ENCODE measurements at places on chromosomes 1 and 21. TPM values are rescaled to one million over a fixed set of nuclear protein-coding genes. Genes with fewer than 3 reads are reported as not detected.

SYDE2 gene
- 39.3 TPM for total RNA-seq

LIN28A gene
- total RNA-seq, result not detected

FLG2 gene
- not detected for total RNA-seq

SLC26A9 gene
- not detected for total RNA-seq

CDA gene
- 3.3 TPM for total RNA-seq

ZNF648 gene
- total RNA-seq, result not detected

OR6F1 gene
- not detected for total RNA-seq

AZIN2 gene
- 2.5 TPM for total RNA-seq

MYCL gene
- total RNA-seq, result 0.14 TPM

FNBP1L gene
- total RNA-seq, result 26.3 TPM

RIMKLA gene
- 2.1 TPM for total RNA-seq

DPYD gene
- total RNA-seq, result 40.2 TPM

ELAPOR1 gene
- total RNA-seq, result 0.41 TPM

C1orf210 gene
- total RNA-seq, result not detected

C1orf167 gene
- total RNA-seq, result not detected

DCST1 gene
- not detected for total RNA-seq

KISS1 gene
- not detected for total RNA-seq

CFHR3 gene
- total RNA-seq, result not detected

ATP1A2 gene
- 60.7 TPM for total RNA-seq

TRIM67 gene
- total RNA-seq, result 0.28 TPM

B3GALT5 gene
- total RNA-seq, result 0.36 TPM

OLFML3 gene
- total RNA-seq, result 94.0 TPM

PEAR1 gene
- total RNA-seq, result 6.9 TPM

FMO2 gene
- 3.0 TPM for total RNA-seq

LRRC7 gene
- total RNA-seq, result 0.16 TPM

CD34 gene
- total RNA-seq, result 23.9 TPM

TRIM46 gene
- total RNA-seq, result 0.68 TPM

IGSF9 gene
- not detected for total RNA-seq

RHBDL2 gene
- 0.55 TPM for total RNA-seq

DLGAP3 gene
- total RNA-seq, result 0.36 TPM

B3GALT2 gene
- total RNA-seq, result 4.9 TPM

RHBG gene
- total RNA-seq, result not detected

PRRX1 gene
- 7.9 TPM for total RNA-seq

RAP1GAP gene
- total RNA-seq, result 0.54 TPM

ZNHIT6 gene
- total RNA-seq, result 15.6 TPM

ACADM gene
- total RNA-seq, result 58.2 TPM

S100A8 gene
- total RNA-seq, result 103 TPM

SLC25A34 gene
- total RNA-seq, result 1.8 TPM

TNFAIP8L2 gene
- total RNA-seq, result 8.9 TPM

HJV gene
- total RNA-seq, result not detected

YBX1 gene
- 685 TPM for total RNA-seq

NT5C1A gene
- not detected for total RNA-seq

VASH2 gene
- 2.1 TPM for total RNA-seq

TFF3 gene
- total RNA-seq, result 14.3 TPM

GNG12 gene
- 45.6 TPM for total RNA-seq

RUNX3 gene
- total RNA-seq, result 0.49 TPM

G0S2 gene
- 33.5 TPM for total RNA-seq

S100A14 gene
- not detected for total RNA-seq

CD164L2 gene
- not detected for total RNA-seq

RIIAD1 gene
- not detected for total RNA-seq

RGS18 gene
- 3.9 TPM for total RNA-seq

EDARADD gene
- not detected for total RNA-seq

FBXO42 gene
- total RNA-seq, result 23.7 TPM

C4BPB gene
- total RNA-seq, result not detected

DCST2 gene
- 0.27 TPM for total RNA-seq

CELA3B gene
- total RNA-seq, result not detected

OLFML2B gene
- total RNA-seq, result 14.3 TPM

ALX3 gene
- total RNA-seq, result not detected

CR1 gene
- total RNA-seq, result 11.5 TPM

TMIGD3 gene
- total RNA-seq, result 7.5 TPM
